Thoracic aorta (tissue), 2 donors: ENCODE measurements at places on chromosomes 1 and 21. TPM values are rescaled to one million over a fixed set of nuclear protein-coding genes. Genes with fewer than 3 reads are reported as not detected.

- DNase-seq, result no peak
Measured at GRCh38 chr1:213982672-213983492, 4.9 kb upstream of the PROX1 start.

Gene NR5A2
- 3.6 TPM for total RNA-seq

Gene RGS16
- 15.2 TPM for total RNA-seq

DNA sequence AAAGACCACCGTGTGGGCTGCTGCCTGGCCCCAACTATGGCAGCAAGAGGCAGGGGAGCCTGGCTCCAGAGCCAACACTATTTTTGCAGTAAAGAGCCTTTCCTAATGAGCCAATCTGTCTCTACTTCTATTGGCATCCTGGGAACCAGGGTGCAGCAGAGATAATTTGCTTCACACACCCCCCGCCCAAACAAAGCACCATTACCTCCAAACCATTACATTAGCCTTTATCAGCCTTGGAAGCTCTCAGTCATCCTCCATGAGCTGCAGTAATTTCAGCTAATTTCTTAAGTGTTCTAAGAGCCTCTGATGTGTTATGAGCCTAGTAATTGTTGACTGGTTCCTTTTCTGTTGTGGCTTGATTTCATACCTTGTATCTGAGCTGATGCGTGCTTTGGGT is 21.6 kb downstream of the ARMH1 start:
- no peak for DNase-seq

Gene PTPN7
- 6.1 TPM for total RNA-seq

Gene GCSAML
- total RNA-seq, result 0.42 TPM
